ENCODE measurements at places on chromosomes 4 and X. TPM values are rescaled to one million over a fixed set of nuclear protein-coding genes. Genes with fewer than 3 reads are reported as not detected.

Gene ARAP2
- total RNA-seq, result 24.1 TPM

Gene CABS1
- not detected for total RNA-seq

Gene AVPR2
- total RNA-seq, result not detected

Gene GASK1B
- total RNA-seq, result 0.23 TPM

Gene NPFFR2
- 0.17 TPM for total RNA-seq

- DNase-seq, result no peak
Measured at GRCh38 chr4:32879913-32880312, 2159.7 kb downstream of the PCDH7 start.

DNA sequence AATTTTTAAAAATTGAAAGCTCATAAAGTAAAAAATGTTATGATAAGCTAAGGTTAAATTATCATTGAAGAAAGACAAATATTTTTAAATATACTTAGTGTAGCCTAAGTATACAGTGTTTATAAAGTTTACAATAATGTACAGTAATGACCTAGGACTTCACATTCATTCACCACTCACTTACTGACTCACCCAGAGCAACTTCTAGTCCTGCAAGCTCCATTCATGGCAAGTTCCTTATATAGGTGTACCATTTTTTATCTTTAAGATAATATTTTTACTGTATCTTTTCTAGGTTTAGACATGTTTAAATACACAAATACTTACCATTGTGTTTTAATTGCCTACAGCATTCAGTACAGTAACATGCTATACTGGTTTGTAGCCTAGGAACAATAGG is 112.3 kb upstream of the RADX start:
- no peak for DNase-seq

DNA sequence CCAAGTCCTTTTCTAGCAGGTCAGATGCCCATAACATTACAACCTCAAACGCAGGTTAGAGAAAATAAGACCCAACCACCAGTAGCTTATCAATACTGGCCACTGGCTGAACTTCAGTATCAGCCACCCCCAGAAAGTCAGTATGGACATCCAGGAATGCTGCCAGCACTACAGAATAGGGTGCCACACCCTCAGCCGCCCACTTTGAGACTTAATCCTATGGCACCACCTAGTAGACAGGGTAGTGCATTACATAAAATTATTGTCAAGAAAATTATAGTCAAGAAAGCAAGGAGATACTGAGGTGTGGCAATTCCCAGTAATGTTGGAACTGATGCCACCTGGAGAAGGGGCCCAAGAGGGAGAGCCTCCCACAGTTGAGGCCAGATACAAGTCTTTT is 19.9 kb upstream of the TRIM61 start:
- DNase-seq, result peak; percentile 7

DNA sequence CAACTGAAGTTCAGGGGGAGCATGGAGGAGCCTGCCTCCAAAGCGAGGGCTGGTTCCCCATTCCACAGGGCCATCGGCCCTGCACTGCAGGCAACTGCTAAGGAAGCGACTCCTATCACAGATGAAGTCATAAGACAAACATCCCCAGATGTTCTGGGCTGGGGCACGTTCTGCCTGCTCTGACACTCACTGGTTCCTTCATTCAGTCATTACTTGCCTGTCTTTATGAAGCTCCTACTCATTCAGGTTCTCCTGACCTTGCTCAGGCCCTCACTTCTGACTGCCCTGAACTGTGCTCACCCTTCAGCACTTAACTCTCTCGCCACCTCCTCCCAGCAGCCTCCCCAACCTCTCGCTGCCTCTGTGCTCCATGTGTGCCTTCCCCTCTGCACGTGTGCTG is 2.5 kb upstream of the SLC2A9 start:
- DNase-seq, result peak; percentile 45

GRCh38 chrX:103678199-103678993 is 8.1 kb downstream of the MORF4L2 start:
- peak; percentile 7 for DNase-seq

GRCh38 chr4:166518776-166519175 is 645.7 kb downstream of the TLL1 start:
- no peak for DNase-seq

DNA sequence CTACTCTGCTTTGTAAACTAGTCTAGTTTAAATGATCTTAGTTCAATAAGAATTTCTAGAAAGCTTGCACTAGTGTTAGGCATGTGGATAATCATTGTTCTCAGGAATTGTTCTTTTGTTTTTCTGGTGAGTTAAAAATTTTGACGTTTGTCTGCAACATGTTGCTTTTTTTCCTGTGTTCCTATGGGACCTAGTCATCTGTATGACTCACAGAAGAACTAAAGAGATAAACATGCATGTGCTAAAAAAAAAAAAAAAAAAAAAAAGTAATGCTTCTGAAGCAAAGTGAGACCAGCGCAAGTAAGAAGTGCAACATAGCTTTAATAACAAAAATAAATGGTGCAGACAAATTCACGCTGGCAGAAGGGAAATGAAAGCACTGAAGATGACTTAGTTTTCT is 471.2 kb downstream of the IQCM start:
- DNase-seq, result no peak

DNA sequence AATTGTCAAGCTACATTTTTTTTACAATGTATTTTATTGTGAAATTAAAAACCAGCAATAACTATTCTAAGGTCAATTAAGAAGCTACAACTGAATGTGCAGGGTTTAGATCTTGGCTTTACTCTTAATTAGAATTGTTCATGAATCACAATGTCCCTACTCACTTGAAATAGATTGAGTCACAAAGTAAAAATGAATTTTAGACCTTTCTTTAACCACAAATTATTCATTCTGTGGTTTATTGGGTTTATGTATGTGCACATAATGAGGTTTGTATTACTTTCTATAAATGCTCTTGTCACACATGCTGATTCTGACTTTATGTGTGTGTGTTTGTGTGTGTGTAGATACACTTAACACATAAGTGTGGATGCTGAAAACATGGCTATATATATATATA is 647.0 kb upstream of the AADAT start:
- no peak for DNase-seq

DNA sequence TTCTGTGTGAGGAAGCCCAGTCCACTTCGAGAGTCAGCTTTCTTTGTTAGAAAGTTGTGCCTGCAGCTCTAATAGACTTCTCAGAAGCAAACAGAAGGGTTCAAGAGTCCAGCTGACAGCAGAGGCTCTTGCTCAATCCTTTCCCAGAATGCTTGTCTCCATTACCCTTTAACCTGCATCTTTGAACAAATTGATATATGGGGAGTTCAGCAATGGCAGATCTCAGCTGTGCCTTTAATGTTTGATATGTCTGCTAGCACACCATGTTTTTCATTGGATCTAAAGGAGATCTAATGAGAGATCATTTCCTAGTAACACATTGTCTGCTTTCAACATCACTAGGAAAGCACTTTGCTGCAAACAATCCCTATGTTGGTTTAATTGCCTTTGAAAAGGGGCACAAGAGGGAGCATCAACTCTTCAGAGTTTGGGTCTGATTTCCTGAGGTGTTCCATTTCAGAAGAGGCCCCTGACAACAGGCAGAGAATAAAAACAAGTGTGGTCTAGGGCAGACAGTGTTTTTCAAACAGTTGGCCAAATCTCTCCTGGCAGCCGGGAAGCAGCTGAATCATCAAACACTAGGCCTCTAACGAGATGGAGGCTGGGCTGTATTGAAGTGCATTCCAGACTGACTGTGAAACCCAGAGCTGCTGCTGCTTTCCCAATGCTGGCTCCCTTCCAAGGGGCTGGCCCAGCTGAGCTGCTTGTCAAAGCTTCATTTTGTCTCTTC is 55.5 kb downstream of the LUZP4 start:
- peak; percentile 91 for DNase-seq

DNA sequence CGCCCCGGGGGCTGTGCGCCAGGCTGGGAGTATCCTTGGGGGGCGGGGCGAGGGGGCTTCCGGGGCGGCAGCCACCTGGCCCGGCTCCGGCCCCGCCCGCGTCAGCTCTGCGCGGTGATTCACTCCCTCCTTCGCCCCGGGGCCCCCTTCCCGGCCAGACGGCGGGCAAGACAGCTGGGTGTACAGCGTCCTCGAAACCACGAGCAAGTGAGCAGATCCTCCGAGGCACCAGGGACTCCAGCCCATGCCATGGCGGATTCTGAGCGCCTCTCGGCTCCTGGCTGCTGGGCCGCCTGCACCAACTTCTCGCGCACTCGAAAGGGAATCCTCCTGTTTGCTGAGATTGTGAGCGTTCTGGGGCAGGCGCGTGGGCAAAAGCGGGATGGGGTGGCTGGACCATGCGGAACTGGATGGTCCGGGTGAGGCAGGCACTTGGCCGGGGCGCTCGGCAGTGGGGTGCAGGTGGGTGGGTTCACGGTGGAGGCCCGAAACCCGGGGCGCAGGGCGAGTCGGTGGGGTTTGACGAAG is at the start of gene PLP2:
Gene PLP2 (plus strand): TSS at position 147 of the 528 bp plus-strand sequence. CDS start 103 bp downstream, at position 250.
- DNase-seq, result peak; percentile 76

DNA sequence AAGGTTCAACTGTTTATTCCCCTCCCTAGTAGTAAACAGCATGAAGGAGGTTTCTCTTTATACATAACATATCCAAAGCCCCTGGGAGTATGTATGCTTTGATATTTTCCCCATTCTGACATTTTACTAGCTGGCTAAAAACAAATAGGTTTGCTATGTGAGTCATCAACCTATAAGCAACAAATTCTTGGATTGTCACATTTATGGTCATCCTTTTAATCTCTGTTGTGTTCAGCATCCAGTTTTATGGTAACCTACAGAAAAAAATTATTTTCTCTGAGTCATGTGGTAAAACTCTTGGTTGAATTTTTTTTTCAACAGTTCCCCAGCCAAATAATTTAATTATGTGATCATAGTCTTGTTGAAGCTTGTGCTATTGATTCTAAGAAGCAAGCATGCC is 734.1 kb downstream of the ADGRL3 start:
- DNase-seq, result no peak

DNA sequence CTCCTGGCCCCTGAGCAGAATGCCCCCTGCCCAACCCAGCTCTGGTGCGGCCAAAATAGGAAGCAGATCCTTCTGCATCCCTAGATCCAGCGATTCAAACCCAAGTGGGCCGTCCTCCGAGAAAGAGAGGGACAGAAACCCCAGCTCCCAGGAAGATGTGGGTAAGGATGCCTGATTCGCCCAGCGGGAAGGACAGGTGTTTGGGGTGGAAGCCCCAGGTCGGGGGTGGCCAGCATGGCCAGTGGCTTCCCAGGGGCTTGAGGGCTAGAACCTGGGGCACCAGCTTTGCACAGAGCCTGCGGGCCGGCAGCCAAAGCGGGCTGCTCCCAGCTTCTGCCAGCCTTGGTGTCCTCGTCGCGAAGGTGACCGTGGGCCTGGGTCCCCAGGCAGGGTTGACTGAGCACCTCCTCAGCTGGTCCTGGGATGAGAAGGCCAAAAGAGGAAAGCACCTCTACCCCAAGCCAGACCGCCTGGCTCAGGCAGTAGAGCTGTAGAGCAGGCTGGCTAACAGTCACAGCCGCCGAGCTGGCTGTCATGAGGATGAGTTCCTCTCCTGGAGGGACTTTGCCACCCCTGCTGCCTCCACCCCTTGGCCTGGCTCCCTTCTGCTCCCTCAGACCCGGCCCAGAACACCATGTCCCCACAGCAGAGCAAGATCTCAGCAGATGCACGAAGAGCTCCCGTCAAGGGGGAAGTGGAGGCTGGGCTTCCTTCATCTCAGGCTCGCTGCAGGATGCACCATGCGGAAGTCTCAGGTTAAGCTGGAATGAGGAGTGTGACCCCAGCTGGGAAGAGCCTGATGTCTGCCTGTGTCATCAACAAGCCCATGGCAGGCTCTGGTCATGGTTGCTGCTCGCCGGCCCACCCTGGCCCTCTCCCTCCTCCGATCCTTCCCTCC is 59.9 kb downstream of the CPZ start:
- no peak for DNase-seq

- no peak for DNase-seq
Measured at GRCh38 chrX:122363112-122363795, 820.8 kb upstream of the GRIA3 start.

- DNase-seq, result peak; percentile 30
Measured at GRCh38 chrX:49106930-49107329, 16.6 kb downstream of the GPKOW start.

DNA sequence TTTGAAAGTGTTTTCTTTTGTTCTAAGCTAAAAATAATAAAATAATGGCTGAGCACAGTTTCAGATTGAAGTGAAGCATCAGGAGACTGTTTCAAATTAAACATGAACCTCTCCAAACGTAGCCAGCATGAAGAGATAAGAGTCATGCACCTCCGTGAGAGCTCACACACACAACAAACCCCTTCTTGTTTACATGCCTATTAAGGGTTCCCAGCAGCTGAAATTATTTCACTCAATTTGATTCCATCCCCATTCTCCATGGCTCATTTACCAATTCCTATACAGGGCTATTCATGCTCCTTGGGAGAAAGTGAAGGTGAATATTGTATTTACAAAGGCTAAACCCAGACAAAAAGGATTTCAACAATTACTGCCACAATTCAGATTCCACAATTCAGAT is 954.1 kb upstream of the INTU start:
- no peak for DNase-seq

- no peak for DNase-seq
Measured at GRCh38 chr4:77327151-77327550, 170.1 kb downstream of the CCNG2 start.

DNA sequence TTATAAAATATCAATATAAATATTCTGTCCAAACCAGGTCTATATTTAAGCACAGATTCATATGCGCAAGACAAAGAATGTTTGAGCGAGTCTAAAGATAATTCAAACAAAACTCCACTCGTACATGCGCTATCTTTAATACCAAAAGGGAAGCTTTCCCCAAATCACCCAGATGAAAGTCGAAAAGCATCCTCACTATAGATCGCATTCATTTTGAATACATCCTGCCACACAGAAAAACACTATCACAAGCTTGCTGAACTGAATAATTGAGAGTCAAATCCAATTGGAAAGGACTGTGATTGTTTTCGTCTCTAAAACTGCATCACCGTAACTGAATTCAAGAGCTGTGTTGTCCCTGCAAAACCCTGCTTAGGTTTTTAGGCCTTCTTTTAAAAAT is 685 bp downstream of the TASL start:
- DNase-seq, result no peak

- no peak for DNase-seq
Measured at GRCh38 chrX:2374086-2374485, 126.7 kb downstream of the DHRSX start.

GRCh38 chrX:53435997-53436396 is 1.8 kb upstream of the HSD17B10 start:
- peak; percentile 49 for DNase-seq

Data from Daoy (cell line).